ENCODE measurements at places on chromosomes 11 and 22.

GRCh38 chr11:26765323-26765722, 43.5 kb upstream of the SLC5A12 start:
- DNase-seq, result no peak

GRCh38 chr11:14396273-14396672, 37.3 kb upstream of the RRAS2 start:
- no peak for DNase-seq

DNA sequence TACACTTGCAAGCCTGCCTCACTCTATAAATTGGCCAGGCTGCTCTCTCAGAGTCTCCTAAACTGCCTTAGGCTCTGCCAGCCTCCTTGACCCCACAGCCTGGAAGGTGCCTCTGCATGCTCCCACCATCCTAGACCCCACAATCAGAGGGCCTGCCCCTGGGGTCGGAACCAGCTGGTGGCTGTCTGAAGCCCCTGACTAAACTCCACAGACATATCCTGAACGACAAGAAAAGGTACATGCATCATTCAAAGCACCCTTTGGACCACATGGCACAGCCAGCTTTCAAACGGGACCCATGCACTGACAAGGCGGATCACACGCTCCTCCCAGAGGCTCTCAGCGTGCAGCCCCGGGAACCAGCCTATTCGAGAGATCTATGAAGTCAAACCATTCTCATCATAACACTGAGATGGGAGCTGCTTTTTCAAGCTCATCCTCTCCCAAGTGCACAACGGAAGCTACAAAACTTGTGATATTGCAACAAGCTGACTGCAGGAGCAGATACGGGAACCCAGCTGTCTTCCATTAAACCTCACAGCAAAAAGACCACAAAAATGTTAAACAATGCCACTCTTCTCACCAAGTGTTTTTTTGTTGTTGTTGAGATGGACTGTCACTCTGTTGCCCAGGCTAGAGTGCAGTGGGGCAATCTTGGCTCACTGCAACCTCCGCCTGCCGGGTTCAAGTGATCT, 8.1 kb downstream of the SHANK2 start:
- peak; percentile 31 for DNase-seq

- DNase-seq, result peak; percentile 93
Measured at GRCh38 chr22:46762238-46763050, at the start of gene TBC1D22A. Gene TBC1D22A (plus strand): TSS chr22:46762650. CDS start chr22:46762787, 137 bp downstream.

DNA sequence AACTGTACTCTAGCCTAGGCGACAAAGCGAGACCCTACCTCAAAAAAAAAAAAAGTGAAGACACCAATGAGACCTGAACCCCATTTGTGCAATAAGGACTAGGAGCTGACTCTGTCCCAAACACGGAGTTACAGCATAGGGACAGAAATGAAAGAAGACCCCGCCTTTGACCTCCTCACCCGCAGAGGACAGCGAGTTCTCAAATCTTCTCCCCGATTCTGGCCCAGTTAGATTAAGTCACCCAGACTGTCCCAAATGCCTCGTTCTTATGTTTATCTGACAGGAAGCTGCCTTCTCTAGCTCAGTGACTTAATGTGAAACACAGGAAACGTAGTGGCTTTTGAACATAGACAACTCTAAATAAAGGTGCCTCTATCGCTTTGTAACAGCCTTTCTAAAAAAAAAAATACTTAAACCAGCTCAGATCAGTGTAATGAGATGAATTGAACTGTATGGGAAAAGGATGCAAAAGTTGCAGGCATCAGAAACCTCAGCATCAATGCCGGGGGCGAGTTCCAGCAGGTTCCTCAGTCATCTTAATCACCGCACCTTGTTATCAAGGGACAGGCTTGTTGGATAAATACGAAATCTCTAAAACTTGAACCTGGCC, 10.6 kb downstream of the MYH9 start:
- no peak for DNase-seq

GRCh38 chr11:70610566-70611565, 212.5 kb downstream of the CTTN start:
- DNase-seq, result no peak

DNA sequence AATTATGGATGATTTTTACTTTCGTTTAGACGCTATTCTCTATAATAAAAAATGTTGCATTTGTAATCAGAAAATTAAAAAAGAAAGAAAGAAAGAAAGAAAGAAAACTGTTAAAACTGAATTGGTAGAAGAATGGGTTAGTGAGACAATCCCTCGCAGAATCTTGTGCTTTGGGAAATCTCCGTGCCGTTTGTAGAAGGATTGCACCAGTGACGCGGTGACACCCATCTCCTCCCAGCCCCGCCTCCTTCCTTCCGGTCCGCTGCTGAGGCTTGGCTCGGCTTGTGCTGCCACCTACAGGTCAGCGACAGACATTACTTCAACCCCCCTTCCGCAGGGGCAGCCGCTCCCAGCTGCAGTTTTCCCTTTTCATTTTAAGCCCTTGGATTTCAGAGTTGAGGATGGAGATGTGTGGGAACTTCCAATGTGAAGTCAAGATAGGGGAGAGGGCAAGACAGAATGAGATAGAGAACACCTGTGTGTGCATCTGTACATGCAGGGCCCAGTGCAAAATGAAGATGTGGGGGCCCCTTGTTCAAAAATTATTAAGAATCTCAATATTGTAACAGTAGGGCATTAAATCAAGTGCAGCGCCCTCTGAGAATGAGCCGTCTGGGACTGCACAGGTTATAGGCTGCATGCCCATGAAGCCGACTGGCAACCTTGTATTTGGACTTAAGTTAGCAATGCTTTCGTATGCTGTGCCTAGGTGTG, 41.1 kb downstream of the TST start:
- DNase-seq, result peak; percentile 85

GRCh38 chr11:95991101-95991500, 67.2 kb upstream of the MTMR2 start:
- DNase-seq, result peak; percentile 44

- DNase-seq, result no peak
Measured at GRCh38 chr11:15890031-15890713, 466.2 kb downstream of the SOX6 start.

DNA sequence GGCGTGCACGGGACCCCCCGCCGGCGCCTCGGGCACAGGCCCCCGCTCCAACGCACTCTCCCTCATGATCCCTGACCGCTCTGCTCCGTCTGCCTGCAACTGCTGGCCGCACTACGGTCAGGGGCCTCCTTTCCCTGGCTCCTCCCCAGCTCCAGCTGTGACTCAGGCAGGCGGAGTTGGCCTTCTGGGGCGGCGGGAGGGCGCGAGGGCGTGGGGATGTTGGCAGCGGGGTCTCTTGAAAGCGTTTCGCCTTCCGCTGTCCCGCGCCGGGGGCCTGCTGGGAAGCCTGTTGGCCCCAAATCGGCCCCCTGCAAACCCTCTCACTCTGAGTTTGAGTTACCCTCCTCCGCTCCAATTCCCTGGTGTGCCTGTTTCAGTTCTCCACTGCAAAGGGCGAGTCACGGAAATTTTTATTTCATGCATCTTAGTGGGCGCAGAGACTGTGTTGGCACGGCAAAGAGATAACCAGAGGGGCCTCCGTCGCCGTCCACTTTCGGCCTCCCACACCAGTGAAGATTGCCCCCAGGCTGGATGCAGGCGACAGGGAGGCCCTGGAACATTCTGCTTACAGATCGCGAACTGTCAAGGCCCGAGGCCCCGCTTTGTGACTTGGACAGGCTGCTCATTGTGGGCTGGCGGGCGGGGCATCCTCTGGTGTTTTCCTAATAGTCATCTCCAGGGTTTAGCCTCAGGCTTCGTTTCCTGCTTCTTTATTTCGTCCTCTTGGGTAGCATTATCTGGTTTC, at the start of gene CAVIN3:
CAVIN3 (minus strand) TSS at position 91 of the 745 bp plus-strand sequence; CDS start at position 66, 25 bp downstream.
- DNase-seq, result peak; percentile 49

DNA sequence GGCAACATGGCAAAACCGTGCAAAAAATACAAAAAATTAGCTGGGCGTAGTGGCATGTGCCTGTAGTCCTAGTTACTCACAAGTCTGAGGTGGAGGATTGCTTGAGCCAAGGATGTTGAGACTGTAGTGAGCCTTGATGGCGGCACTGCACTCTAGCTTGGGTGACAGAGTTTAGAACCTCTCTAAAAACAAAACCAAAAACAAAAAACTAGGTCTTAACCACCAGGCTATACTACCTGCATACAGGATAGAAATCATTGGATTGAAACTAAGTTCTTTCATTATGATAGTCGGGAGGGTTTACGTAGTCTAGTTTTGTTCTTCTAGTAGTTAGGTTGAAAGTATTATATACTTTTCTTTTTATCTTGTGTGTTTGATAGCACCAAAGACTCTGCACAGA, 5.8 kb downstream of the RNF214 start:
- DNase-seq, result no peak

DNA sequence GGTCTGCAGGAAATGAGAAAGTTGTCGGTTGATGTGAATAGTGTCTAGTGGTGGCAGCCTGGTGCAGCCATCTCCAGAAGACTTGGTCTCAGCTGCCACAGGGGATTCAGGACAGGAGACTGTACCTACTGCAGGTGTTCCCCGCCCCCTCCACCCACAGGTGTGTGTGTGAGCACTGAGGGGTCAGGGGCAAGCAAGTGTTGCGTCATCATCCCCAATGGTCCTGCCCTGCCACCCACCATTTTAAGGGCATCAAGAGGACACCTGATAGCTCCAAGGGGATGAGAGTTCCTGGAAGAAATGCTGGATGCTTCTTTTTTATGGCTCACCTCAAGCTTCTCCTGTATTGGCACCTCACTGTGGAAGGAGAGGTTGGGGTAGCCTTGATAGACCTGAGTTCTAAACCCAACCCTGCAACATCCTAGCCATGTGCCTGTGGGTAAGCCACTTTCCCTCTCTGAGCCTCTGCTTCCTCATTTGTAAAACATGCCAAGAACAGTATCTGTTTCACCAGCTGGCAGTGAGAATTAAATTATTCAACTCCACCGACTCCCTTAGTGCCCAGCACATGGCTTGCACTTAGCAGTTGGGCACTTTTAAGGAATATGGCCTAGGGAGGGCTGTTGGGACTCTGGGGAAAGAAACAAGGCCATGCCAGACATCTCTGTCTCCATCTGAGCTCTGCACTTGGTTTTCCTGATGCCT, 6.1 kb downstream of the C11orf91 start:
- DNase-seq, result no peak
